ENCODE measurements at places on chromosomes 1 and 21.

- no peak for DNase-seq
Measured at GRCh38 chr1:75136195-75136815, 2.1 kb downstream of the LHX8 start.

DNA sequence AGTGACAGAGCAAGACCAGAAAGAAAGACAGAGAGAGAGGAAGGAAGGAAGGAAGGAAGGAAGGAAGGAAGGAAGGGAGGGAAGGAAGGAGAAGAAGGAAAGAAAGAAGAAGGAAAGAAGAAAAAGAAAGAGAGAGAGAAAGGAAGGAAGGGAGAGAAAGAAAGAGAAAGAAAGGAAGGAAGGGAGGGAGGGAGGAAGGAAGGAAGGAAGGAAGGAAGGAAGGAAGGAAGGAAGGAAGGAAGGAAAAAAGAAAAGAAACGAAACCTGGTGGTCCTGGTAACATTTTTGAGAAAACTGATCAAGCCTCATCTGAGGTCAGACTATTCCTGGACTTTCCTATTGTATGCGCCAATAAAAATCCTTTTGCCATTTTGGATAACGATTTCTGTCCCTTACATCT is 8.2 kb upstream of the CTTNBP2NL start:
- no peak for DNase-seq

DNA sequence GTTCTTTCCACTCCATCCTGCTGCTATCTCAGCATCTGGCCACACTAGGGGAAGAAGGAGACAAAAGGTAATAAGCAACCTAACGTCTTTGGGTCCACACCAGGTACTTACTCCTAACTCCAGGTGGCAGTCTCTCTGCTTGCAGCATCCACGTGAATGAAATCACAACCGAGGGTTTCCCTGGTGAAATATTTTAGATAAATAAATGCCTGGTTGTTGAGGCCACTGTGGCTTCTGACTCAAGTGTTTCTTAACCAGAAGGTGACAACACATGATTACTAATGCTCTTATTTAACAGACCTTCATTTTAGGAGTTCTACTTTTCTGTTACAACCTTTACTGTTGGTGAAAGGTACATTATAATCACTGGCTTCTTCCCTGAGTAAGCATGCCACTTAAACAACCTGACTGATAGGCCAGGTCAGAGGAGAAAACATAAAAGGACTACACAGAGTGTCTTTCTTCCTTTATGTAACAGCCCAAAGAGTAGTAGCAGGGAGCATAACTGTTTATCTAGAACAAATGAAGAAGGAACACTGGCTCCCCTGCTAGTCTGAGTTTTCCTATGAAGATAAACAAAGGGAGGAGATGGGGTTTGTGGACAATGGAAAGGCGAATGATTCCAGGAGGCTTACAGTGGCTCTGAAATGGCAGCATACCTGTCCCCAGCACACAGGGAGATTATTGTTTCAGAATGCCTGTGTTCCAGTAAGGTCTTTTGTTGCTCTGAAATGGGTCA is 59.9 kb downstream of the SYT6 start:
- no peak for DNase-seq

GRCh38 chr1:76942549-76942948 is 75.3 kb downstream of the ST6GALNAC5 start:
- no peak for DNase-seq

DNA sequence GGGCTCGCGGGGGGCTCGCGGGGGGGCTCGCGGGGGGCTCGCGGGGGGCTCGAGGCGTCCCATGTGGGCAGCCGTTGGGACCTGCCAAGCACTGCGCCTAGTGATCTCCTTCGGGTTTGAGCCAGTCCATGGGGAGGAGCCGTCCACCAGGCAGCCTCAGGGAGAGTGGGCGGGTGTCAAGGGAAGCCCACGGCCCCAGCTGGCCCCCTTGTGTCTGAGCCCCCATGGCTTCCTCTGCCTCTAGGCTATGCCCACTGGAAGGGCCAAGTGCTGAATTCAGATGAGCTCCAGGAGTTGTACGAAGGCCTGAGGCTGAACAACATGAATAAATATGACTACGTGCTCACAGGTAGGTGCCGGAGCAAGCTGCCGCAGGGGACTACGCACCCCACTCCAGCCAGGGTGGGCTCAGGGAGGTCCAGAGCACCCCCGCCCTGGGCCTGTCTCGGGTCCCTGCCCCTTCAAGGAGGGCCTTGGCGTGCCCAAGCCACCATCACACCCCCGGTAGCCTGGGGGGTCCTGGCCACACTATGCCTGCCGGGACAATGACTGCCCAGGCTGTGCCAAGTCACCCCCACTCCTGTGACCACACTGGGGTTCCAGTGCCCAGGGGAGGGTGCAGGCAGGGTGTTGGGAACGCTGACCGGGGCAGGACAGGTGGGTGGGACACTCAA is 22.6 kb downstream of the PDXK start:
- no peak for DNase-seq
